Mucosa of descending colon (tissue), 3 donors: ENCODE measurements at places on chromosomes 7 and 10.

DNA sequence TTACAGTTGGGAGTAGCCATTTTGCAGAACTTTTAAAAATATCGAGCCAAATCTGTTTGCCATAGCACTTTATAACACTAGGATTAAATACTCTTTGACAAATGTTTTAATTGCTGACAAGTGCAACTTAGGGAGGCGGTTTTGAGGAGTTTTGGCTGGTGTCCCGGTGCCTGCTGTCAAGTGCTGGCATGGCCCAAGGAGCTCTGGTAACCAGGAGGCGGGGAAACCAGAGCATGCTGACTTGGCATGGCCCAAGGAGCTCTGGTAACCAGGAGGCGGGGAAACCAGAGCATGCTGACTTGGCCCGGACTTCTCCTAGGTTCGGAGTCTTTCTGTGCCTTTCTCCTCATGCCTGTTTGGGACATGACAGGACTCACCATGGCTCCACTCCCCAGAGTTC lies 30.8 kb upstream of the ZNF32 start:
- no peak for DNase-seq

- no peak for DNase-seq
These were observed 126.3 kb downstream of the CXCL12 start for GRCh38 chr10:44258460-44259089.

DNA sequence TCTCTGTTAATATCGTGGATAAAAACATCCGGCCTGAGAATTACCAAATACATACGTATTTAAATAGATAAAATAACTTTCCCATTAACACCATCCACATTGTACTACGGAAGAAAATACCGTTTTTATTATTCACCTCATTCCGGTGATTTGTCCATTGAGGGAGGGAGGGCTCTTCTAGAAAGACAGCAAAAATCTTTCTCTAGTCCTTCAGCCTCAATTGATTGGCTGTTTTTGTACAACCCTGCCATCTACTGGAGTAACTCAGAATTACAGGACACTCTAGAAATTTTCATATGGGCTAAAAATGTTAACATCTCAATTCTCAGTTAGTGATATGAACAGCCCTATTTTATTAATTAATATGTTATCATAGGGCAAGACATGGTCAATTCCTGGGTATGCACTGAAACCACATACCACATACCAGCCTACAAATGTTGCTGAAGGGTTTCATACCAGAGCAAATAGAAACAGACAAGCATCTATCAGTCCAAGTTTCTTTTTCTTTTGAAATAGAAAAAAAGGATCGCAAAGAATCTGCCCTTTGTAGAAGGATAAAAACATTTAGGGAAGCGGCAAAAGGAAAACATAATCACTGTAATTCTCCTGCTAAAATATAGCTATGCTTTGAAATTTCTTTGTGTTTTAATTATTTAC lies 55.8 kb upstream of the CDCA7L start:
- peak; percentile 58 for DNase-seq

DNA sequence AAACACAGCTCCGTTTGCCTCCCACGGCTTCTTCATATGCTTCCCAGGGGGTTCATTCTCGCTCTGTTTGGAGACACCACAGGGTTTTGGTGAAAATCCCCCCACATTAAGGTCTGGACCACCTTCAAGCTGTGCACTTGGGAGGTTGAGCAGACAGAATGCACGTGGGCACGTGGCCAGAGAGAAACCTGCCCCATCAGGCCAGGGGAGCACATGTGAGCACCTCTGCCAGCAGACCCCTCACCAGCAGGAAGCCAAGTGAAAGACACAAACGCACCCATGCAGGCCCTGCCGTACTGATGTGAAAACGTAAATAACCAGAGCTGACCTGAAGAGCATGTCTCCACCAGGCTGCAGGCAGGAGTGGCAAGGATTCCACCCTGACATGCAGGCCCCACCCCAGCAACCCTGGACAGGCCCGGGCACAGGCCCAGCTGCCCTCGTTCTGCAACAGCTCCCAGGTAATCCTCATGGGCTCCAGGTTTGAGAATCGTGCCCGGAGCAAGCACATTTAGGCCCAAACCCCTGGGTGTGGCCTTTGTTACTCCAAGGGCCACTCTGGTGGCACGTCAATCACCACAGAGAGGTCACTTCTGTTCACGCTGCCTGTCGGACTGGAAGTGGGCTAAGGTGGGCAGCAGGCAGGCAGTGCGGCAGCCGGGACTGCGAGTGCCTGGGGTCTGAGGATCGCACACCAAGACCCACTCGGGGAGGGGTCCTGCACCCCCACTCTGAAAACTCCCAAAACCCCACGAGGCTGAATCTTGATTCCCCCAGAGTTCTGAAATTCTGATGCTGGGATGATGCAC lies 184.4 kb downstream of the PTPRN2 start:
- DNase-seq = peak; percentile 61

DNA sequence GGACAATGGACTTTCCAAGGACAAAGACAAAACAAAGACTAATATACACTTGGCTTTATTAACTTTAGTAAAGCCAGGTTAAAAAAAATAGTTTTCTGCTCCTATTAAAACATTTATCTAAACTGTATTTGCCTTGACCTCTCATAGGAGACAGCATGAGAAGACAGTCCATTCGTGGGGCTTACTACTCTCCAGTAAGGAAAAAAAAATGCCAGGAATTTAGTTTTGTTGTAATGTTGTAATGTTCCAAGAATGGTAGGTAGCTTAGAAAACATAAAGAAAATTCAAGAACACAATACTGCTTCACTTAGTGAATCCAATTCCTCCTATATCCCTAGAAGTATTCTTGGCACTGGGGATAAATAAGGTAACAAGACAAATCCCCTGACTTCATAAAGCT lies 81.7 kb downstream of the KMT2C start:
- DNase-seq = no peak

DNA sequence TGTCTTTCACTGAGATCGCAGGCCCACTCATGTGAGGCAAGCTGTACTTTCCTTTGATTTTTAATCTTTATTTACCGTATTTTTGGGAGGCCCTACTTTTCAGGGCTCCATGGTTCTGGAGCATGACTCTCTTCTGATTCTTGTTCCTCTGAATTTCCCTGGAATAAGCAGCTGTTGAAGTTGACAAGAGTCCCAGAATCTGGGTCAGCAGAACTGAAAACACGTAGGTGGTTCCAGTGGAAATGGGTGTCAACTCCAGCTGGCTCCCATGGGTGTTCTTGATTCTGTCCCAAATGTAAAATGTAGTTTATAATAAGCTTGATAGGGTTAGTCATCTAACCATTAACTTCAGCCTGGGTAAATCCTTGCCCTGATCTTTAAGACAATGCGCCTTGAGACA lies 409.4 kb downstream of the GATA3 start:
- DNase-seq = no peak

- DNase-seq = no peak
These were observed 81.4 kb upstream of the MGMT start for GRCh38 chr10:129385600-129385999.

GRCh38 chr7:107016312-107016711 lies 28.2 kb upstream of the PRKAR2B start:
- DNase-seq = no peak

GRCh38 chr7:69018200-69018599 lies 580.1 kb upstream of the AUTS2 start:
- no peak for DNase-seq

DNA sequence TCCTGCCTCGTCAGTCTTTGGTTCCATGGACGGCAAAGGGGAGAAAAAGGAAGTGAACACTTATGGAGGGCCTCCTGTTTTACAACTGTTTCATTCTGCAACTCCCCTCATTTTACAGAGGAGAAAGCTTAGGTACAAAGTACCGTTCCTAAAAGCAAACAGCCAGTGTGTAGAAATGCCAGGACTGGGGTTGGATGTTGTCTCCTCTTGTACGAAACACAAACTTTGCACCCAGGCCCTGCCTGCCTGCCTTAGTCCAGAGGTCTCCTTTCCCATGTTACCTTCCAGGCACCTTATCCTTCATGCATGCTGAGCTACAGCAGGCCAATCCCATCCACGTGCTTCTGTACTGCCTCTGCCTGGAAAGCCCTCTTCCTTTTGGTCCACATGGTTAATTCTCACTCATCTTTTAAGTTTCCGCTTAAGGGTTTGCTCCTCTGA lies 86.0 kb downstream of the ICA1 start:
- no peak for DNase-seq

DNA sequence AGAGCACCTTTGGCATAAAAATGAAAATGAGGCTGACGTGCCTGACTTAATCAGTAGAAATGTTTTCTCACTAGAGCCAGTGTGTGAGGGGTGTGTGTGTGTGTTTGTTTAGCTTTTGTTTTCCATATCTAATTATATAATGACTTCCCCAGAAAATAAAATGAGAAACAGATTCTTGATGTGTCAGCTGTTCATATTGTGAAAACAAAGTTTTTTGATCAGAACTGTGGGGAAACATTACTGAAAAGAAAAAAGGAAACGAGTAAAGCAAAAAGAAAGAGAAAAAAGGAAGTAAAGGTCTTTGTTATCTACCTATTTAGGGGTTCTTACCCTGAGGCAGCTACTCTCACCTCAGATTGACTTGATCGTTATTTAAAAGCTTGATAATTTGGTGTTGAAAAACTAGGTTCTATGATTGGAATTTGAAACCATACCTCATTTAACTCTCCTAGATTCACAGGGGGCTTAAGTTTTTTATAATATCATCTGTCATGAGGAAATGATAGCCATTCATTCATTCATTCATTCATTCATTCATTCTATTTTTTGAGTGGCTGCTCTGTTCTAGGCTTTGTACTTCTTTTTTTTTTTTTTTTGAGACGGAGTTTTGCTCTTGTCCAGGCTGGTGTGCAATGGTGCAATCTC lies 58.0 kb downstream of the CREM start:
- DNase-seq = no peak

DNA sequence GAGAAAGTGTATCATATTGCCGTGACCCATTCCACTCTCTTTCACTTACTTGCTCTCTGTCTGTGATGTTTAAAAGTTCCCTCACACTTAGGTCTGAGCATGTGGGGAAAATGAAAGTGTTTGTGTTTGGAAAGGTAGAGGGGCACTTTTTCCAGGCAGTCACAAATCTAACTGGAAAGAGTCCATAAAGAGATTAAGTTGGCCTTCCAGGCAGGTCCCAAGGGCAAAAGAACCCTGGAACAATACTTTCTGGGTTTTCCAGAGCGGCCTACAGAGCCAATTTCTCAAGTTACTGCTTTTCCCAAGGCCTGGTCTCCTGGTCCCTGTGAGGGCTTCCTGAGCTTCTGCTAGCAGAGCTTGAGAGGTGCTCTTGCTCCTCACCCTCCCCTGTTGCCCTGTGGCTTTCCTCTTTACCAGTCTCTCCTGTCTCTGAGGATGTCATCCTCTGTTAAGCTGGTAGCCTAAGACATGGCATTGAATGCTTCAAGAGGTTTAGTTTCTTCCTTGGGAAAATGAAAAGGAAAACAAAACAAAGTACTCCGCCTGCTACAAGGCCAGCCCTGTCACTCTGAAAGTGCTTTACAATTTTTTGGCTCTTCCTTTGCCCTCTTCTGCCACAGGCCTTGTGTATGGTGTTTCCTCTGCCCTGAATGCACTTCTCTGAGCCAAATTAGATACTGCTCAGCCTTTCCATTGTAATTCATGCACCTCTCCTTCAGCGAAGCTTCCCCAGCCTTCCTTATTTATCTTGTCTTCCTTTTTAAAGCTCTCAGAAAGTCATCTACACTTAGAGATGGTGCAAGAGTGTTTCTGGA lies 20.1 kb downstream of the TES start:
- DNase-seq = no peak

- no peak for DNase-seq
These were observed 120.7 kb downstream of the TRRAP start for GRCh38 chr7:98998821-98999725.

DNA sequence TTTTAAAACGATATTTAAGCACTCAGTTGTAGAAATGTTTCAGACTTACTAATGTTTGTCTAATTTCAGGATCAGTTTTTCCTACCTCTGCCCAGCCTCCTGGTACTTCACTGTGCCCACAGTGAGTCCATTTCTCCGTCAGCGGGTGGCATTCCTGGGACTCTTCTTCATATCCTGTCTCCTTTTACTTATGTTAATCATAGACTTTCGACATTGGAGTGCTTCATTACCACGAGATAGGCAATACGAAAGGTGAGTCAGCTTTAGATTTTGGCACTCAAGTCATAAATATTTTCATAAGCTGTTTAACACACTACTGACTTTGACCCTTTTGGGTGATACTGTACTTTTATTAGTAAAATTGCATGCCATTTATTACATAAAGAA lies 2.1 kb downstream of the ENTPD7 start:
- DNase-seq = no peak

GRCh38 chr10:124740369-124741280 lies 3.6 kb downstream of the FAM53B start:
- peak; percentile 79 for DNase-seq

GRCh38 chr10:94450782-94451181 lies 48.4 kb downstream of the TBC1D12 start:
- no peak for DNase-seq

DNA sequence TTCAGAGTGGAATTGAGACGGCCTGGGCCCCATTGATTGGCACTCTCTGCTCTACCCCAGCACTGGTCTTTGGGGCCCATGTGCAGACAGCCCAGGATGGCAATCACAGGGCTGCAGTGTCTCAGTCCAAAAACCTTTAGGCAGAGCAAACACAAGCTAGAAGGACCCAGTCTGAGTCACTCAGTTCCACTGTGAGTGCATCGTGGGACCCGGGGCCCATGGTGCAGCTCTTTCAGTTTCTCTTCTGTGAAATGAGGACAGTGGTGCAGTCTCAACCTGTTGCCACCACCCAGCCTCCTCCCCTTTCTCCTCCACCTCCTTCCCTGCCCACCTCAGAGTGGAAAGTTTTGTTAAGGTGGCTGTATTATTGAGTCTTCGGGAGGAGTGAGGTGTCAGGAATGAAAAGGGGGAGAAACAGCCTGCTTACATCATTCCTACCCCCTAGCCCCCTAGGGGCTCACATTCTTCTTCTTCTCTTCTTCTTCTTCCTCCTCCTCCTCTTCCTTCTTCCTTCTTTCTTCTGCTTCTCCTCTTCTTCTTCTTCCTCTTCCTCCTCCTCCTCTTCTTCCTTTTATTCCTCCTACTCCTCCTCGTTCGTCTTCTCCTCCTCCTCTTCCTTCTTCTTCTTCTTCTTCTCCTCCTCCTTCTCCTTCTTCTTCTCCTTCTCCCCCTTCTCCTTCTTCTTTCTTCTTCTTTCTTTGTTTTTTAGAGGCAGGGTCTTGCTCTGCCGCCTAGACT lies 19.5 kb upstream of the CARD11 start:
- DNase-seq = peak; percentile 35

- DNase-seq = no peak
These were observed 158.4 kb upstream of the NRP1 start for GRCh38 chr10:33492701-33493345.

- DNase-seq = peak; percentile 44
These were observed 9.4 kb upstream of the NKX2-3 start for GRCh38 chr10:99523251-99523773.

GRCh38 chr7:94378356-94378755 lies 16.3 kb upstream of the COL1A2 start:
- no peak for DNase-seq
